ENCODE measurements at places on chromosomes 3 and 15.

DNA sequence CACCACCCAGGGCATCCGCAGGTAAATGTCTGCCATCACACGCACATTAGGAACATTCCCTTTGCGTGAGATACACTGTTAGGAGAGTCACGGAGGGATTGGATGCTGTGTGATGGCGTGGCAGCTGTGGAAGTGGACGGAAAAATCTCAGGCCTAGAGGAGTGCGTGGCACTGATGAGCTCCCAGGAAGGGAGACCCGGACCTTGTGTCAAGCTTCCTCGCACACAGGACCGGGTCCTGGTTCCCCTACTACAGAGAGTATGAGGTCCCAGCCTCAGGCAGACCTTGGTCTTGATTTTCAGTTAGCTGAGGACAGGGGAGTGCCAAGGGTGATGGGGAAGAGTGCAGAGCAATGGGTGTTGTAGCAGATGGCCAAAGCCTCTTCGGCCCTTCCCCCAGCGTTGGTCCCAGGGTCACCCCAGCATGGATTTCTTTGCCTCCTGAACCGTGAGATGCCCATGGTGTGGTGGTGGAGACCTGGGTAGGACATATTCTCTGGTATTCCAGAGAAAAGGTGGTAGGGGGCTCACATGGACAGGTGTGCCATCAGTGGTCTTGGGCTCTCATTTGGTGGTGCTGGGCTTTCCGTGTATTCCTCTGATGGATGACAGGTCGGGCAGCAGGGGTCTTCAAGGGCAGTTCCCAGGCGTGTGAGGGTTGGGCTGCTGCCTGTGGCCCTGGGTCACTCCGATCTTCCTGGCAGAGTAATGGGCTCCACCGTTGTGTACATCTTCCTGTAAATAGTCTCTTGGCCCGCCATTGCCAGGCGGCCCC is 105.1 kb downstream of the SNRPN start:
- no peak for DNase-seq

- DNase-seq: peak; percentile 17
Observed at GRCh38 chr3:57691411-57692132, 1.3 kb downstream of the DENND6A start.

DNA sequence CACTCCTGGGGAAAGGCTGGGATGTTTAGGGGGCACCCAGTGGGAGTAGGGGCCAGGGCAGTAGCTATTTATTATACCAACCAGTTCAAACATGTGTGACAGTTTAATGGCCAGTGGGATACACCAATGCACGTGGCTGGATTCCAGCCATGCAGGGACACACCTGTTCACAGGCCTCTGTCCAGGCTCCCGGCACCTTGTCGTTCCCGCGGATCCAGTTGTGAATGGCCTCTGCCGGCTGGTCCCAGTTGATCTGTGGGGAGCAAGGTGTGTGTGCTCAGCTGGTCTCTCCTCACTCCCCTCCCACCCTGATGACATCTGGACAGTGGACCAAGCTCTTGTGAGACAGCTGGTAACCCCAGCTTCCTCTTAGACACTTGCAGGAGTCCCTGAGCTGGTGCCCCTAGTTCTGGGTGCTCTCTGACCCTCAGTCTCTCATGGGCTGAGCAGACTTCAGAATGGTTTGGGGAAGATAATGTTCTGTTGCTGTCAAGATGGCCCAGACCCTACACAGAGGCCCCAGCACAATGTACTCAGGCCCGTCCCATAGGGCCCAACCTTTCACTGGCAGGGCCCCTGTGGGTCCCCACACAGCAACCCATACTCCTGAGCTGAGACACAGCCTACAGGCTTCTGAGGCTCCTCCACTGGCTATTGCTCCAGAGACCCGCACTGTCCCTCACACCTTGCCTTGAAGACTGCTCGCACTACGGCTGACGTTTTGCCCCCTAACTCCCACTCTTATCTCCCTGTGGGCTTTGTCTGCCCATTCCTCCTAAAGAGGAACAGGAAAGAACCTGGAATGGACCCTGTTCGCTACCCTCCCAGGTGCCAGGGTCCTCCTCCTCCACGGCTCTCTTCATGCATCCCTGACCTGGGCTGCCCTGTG is 25.8 kb downstream of the ALDH1L1 start:
- no peak for DNase-seq

DNA sequence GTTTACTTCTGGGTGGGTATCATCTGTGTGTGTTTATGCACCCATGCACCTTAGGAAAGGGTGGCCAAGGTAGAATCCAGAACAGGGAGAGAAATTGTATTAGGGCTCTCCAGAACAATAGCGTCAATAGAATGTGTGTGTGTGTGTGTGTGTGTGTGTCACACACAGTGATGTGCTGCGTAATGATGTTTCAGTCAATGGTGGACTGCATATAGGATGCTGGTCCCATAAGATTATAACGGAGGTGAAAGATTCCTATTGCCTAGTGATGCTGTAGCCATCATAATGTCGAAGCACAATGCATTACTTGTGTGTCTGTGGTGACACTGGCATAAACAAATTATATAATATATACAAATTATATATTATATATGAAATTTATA is 69.3 kb upstream of the PRR23C start:
- no peak for DNase-seq

- no peak for DNase-seq
Observed at GRCh38 chr3:142033292-142033691, 116.1 kb downstream of the TFDP2 start.

All from CD4-positive, alpha-beta T cell treated with Interleukin-10 for 1 hour (primary cell).